ENCODE measurements at places on chromosomes 6 and 20.

DNA sequence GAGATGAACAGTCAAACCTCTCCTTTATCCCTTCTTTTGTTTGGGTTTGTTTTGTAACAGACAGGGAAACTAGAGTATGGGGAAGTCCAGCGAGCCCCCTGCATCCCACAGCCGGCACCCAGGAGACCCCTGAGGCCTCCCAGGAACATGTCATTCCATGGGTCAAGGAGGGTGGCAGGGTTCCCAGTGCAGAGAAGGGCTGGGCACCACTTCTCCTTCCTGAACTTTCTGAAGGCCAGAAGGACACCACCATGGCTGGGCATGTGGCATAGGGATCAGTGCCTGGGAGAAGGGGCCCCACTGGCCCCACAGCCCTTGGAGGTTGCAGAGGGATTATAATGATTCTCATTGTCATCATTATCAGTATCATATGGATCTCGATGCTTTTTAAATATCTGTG, 13.9 kb upstream of the CST7 start:
- DNase-seq = no peak

DNA sequence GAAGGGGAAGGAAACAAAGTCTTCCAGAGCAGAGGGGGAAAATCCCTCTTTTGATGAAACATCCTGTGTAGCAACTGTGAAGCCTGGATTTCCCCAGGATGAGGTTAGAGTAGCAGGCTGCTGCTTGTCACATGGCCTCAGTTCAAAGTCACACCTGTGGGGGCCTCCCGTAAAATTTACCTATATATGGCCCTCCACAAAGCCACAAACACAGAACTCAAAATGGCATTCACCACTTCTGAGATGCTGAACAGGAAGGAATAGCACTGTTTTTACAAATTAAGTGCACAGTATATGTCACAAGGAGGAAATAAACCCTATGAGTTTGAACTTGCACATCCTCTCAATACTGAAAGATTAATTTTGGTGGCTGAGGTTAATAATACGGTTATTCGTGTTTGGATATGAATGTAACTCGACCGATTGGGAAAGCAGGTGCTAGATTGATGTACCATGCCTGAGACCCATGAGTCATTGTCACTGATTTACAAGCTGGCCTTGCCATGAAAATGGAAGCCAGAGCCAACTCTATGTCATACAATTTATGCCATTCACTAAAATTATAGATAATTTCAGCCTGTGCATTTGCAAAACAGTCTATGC, 70.6 kb downstream of the SGK1 start:
- peak; percentile 48 for DNase-seq

- DNase-seq = no peak
Measured at GRCh38 chr6:111549746-111550145, 55.9 kb downstream of the TRAF3IP2 start.

GRCh38 chr6:90175627-90176538, 120.8 kb downstream of the BACH2 start:
- peak; percentile 45 for DNase-seq

DNA sequence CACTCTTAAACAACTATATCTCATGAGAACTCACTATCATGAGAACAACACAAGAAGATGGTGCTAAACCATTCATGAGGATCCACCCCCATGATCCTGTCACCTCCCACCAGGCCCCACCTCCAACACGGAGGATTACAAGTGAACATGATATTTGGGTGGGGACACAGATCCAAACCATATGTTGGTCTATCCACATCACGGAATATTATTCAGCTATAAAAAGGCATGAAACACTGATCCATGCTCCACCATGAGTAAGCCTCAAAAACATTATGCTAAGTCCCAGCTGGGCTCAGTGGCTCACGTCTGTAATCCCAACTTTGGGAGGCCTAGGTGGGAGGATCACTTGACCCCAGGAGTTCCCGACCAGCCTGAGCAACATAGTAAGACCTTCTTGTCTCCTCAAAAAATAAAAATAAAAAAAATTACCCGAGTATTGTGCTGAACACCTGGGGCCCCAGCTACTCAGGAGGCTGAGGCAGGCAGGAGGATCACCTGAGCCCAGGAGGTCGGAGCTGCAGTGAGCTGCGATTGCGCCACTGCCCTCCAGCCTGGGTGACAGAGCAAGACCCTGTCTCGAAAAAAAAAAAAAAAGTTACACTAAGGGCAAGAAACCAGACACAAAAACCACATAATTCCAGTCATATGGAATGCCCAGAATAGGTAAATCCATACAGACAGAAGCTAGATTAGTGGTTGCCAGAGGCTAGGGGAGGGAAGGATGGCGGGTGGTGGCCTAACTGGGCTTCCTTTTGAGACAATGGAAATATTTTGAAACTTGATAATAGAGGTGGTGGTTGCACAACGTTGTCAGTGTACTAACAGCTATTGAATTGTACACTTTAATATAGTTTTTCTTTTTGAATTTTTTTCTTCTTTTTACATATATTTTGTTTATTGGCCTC, 43.1 kb downstream of the ZNF217 start:
- no peak for DNase-seq

- DNase-seq = no peak
Measured at GRCh38 chr6:155850408-155850841, 394.8 kb upstream of the NOX3 start.

- DNase-seq = no peak
Measured at GRCh38 chr20:40279390-40279789, 409.6 kb downstream of the MAFB start.

DNA sequence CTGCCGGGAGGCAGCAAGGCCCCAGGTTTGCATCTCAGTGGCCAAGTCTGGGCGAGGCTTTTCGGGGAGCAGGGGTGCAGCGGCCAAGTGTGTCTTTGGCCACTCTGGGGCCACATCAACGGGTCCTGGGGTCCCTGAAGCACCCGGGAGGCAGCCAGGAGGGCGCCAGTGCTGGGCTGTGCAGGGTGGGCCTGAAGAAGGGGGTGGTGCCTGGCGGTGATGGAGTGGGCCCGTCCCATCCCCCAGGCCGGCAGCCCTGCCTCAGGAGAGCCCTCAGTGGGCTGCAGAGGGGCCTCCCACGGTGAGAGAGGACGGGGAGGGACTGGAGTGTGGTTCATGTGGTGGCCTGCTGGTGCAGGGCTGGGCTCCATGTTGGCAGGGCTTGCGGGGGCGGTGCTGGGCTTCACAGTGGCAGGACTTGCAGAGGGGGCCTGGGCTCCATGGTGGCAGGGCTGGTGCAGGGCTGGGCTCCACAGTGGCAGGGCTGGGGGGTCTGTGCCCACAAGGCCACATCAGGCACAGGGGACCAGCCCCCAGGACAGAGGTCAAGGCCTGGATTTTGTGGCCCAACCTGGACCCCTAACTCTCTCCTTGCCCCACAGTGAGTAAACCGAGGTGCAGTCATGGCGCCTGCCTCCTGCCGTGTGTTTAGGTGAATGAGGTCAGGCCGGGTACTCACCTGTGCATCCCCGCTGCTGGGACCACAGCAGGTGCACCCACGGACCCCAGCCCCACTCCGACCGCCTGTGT, 10.5 kb upstream of the BHLHE23 start:
- DNase-seq = no peak

DNA sequence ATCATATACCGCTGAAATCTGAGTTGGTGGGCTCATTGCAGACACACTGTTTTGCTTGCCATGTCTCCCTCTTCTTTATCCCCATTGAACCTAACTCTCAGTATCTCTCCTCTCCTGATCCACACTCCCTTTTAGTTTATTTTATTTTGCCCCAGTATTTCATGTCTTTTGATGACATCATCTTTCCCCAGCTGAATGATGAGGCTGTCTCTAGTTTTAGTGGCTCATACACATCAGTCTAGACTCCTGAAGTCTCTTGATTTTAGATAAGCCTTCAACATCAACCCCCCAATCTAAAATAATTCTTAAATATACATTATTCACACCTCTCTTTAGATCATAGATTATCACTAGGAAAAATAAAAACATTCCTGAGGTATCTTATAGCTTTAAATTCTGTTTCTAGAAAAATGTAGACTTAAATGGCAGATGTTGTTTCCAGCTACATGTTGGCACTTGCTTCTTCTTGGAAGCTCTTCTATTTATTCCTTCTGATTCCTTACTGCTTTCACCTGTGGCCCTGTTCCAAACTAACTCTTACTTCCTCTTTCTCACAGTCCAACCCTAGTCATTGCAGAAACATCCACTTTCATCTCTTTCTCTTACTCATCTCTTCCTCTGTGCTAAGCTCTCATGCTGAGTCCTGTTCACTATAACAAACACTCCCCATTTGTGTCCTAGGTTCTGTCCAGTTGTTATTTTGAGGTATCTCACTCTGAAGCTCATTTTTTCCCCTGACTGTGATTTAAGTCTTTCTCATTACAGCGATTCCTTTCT, 191.9 kb upstream of the SLC35B3 start:
- DNase-seq = no peak

DNA sequence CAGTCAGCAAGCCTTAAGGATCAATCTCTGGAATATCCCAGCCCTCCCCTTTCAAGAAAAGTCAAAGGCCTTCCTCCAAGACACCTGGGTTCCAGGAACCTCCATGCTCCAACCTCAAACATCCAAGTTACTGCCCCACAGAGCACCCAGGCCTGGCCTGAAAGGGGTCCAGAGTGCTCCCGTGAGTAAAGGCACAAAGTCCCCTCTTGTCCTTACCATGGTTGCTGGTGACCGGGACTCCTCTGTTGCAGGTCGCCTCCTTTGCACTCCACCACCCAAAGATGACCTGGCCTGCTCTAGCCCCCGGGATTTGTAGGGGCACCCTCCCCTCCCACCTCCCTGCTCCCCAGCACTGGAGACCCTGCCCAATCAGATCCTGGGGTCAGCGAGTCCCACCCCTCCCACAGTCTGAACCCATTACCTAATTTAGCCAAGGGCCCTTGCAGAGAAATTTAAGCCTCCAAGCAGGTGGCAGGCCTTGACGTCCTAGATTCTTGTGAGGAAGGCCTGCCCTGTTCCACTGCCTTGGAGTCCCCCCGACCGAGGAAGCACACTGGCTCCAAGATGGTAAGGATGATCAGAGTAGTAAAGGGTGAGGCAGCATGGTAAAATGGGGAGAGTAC, at the start of gene TNNC2:
TNNC2 (minus strand) TSS at position 283 of the 623 bp plus-strand sequence; CDS start at position 219, 64 bp downstream.
- no peak for DNase-seq

DNA sequence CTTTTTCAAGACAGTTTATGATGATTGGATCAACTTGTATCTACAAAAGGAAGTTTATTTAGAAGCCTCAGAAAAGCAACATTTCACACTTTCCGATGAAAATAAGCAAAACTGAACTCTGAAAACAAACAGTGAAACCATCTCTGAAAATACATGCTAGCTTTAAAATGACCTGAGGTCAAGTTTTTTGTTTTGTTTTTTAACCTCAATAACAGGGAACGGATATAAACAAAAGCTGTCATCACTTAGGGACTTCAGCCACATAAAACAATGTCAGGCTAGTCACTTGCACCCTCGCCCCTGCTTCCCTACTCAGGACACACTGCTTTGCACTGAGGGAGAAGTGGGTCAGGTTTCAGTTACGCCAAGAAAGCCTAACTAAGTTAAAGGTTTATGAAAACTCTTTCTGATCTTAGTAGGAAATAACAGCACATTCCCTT, 11.6 kb downstream of the BACH2 start:
- no peak for DNase-seq

- no peak for DNase-seq
Measured at GRCh38 chr20:32445539-32446273, 87.6 kb downstream of the ASXL1 start.

DNA sequence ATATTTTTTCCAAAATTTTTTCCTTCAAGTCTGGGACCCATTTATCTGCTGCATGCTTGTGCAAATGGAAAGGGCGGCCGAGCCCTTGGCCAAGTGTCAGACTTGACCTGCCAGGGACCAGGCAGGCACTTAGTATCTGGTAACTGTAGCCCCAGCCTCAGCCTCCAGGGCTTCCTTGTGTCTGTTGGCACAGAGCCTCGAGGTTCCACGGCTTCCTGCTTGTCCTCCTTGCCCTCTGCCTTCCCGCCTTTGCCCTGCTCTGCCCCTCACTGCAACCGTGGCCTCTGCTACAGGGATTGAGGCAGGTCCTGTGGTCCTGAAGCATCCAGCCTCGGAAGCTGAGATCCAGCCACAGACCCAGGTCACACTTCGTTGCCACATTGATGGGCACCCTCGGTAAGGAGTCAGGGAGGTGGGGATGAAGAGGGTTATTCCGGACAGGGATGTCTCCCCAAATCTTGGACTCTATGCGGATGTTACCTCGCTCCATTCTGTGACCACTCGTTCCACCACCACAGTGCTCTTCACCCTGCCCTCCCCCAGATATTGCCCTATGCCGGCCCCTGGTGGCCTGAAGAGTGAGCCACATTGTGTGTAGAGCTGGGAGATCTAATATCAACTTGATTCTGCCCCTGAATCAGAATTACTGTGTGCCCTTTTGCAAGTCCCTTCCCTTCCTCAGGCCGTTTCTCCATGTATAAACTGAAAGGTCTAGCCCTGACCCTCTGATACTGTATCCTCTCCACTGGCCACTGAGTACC, 41.5 kb upstream of the SRF start:
- DNase-seq = no peak

DNA sequence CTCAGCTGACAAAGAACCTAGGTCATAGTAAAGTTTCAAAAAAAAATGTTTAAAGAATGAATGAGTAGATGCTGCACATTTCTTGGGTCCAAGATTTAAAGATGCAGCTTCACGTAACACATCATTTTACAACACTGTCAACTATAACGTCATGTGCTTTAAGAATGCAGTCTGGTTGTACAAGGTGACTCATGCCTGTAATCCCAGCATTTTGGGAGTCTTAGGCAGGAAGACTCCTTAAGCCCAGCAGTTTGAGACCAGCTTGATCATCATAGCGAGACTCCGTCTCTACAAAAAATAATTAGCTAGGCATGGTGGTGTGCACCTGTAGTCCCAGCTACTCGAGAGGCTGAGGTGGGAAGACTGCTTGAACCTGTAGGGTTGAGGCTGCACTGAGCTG, 21.9 kb downstream of the SLC17A5 start:
- DNase-seq = no peak

DNA sequence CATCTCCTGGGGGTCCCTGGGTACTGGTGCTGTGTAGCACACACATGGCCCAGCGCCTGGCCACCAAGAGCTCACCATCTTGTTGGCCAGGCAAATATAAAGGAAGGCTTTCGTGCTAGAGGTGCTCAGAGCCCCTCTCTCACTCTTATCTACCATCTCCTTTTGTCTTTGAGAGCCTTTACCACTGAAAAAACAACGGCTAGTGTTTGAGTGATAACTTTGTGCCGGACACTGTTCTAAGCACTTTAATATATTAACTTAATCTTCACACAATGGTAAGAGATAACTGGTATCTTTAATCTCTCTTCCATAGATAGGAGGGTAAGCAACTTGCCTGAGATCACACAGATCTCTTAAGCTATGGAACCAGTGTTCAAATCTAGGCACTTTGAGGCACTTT, 21.5 kb upstream of the ARHGAP18 start:
- DNase-seq = no peak

DNA sequence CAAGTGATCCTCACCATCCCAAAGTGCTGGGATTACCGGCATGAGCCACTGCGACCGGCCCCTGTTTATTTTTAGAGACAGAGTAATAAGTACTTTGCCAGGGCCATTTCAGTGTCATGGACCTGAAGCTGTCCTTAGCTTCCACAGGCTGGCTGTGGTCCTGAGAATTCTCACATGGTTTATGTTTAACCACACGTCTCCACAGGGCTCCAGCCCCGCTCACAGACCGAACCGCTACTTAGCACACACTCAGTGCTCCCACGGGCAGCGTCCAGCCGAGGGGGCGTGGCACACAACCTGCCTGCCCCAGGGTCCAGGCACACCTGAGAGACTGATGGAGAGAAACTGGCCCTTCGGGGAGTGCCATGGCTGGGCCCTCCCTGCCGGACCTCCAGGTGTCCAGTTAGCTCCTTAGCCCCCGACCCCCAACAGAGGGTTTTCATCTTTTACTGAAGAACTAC, 11.7 kb downstream of the ACSS1 start:
- no peak for DNase-seq

- DNase-seq = no peak
Measured at GRCh38 chr6:31468311-31468710, 29.6 kb upstream of the MICB start.

GRCh38 chr20:17137692-17138091, 89.1 kb upstream of the PCSK2 start:
- DNase-seq = no peak

Measured in activated T-cell treated with anti-CD3 and anti-CD28 coated beads for 4 hours (primary cell).